NCI-H446 treated with DMSO at 0.1 percent for 48 hours (cell line): ENCODE measurements at places on chromosomes 3 and 15.

- no peak for DNase-seq
These were observed 35.8 kb upstream of the CHST2 start for GRCh38 chr3:143083781-143084180.

DNA sequence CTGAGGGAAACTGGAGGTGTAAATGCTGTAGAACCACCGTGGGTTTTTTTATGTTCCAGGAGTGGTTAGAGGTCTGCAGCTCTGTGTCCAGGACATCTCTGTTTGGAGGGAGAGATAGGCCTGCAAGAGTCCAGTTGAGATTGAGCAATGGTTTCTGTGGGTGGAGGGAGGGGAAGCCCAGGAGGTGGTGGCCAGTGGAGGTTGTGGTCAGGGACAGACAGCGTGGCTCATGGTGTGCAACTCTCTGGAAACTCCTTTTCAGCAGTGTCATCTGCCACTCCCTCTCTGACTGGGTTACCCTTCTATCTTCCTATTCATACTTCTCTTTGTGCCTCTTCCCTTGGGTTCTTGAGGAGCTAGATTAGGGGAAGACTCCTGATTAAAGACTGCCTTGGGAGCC lies 9.6 kb downstream of the XCR1 start:
- DNase-seq = no peak

- no peak for DNase-seq
These were observed 88.8 kb upstream of the TBL1XR1 start for GRCh38 chr3:177286034-177286433.

DNA sequence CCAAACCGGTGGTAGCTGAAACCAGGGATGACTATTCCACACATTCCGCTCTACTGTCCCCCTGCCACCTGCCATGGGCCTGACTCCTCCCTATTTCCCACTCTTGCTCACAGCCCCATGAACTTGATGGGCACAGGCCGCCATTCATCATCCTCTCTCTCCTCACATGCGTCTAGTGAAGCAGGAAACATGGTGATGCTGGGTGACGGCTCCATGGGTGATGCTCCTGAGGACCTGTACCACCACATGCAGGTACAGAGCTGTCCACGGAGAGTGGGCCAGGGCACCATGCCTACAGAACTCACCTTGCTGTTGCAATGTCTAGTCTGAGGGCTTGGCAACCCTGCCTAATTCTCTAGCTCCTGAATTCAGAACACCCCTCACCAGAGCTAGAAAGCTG lies 23.3 kb upstream of the MANF start:
- no peak for DNase-seq

- no peak for DNase-seq
These were observed 333.4 kb downstream of the THSD4 start for GRCh38 chr15:71448688-71449114.

- no peak for DNase-seq
These were observed 1.5 kb upstream of the OCA2 start for GRCh38 chr15:28100516-28101195.

GRCh38 chr15:38991126-38991525 lies 426.5 kb upstream of the RASGRP1 start:
- DNase-seq = peak; percentile 1

DNA sequence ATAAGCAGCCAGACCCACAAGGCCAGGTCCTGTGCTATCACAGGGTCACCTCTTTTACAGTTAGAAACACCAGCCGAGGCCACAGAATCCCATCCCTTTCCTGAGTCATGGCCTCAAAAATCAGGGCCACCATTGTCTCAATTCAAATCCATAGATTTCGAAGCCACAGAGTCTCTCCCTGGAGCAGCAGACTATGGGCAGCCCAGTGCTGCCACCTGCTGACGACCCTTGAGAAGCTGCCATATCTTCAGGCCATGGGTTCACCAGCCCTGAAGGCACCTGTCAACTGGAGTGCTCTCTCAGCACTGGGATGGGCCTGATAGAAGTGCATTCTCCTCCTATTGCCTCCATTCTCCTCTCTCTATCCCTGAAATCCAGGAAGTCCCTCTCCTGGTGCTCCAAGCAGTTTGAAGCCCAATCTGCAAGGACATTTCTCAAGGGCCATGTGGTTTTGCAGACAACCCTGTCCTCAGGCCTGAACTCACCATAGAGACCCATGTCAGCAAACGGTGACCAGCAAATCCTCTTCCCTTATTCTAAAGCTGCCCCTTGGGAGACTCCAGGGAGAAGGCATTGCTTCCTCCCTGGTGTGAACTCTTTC lies 39.6 kb downstream of the TGM4 start:
- DNase-seq = peak; percentile 5

DNA sequence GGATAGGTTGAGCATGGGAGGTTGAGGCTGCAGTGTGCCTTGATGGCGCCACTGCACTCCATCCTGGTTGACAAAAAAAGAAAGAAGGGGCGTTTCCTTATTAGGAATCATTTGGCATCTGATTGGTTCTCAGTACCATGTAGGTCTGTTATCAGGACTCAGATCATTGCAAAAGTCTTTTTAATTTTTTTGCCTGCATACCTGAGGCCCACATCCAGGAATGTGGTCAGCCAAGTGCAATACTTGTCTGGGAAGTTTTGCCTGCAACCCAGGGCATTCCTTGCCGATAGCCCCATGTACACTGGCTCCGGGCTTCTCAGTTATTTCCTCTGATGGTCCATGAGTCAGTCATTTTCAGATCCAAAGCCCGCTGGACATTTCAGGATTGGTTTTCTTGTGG lies 50.1 kb upstream of the CRTC3 start:
- no peak for DNase-seq

DNA sequence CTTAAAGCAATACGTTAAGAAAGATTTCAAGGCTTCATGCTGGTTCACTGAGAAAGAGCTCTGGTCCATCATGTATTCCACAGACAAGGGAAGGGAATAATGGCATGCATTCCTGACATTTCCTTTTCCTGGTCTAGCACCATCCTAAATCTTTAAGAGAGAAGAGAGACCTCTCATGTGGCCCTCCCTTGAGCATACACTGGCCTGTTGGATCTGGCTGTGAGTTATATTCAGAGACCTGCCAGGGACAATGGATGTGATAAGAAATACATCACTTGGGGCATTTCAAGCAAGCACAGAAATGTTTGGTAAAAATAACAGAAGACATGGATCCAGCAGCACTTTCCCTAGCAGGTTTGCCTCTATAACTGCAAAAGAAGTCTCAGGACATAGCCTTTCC lies 507.8 kb downstream of the NLGN1 start:
- no peak for DNase-seq

- DNase-seq = no peak
These were observed 24.7 kb downstream of the TUSC7 start for GRCh38 chr3:116734243-116734642.

- no peak for DNase-seq
These were observed 262.9 kb upstream of the SLITRK3 start for GRCh38 chr3:165459111-165459510.

GRCh38 chr3:100048248-100048647 lies 66.1 kb downstream of the FILIP1L start:
- DNase-seq = no peak

DNA sequence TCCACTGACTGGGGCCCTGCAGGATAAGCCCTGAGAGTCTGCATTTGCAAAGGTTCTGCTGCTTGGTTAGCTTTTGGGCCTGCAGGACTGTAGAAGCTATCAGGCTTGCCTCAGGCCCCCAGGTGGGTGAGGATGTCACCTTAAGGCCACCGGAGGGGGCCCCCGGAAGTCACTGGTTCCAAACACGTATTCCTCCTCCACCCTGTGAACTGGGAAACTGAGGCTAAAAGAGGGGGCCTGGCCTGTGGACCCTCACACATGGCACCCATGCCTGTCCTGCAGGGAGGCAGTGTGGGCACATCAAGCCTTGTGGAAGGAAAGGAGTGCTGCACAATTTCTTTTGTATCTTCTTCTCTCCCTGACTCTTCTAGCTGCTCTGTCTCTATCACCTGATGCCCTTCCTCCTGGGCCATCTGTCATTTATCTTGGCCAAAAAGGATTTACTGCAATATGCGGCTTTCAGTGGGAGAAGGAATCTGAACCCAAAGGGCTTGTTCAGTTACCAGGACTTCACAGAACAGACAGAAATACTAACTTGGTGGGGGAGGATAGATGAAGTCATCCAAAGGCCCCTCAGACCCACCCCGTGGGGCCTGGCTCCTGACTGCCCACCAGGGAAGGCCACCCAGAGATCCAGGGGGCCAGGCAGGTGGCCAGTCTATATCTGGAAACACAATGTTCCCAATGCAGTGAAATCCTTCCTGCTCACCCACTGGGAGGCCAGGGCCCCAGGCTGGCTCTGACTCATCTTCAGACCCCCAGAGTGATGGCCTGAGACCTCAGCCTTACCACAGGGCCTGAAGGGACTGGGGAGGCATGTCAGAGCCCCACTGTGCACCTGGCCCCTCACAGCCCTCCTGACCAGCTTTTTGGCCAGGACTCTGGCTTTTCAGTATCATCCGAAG lies 18.3 kb downstream of the UBAP1L start:
- no peak for DNase-seq

GRCh38 chr3:141343865-141344271 lies 24.4 kb upstream of the ZBTB38 start:
- no peak for DNase-seq

GRCh38 chr15:64580696-64581407 lies 120.5 kb downstream of the ZNF609 start:
- no peak for DNase-seq

DNA sequence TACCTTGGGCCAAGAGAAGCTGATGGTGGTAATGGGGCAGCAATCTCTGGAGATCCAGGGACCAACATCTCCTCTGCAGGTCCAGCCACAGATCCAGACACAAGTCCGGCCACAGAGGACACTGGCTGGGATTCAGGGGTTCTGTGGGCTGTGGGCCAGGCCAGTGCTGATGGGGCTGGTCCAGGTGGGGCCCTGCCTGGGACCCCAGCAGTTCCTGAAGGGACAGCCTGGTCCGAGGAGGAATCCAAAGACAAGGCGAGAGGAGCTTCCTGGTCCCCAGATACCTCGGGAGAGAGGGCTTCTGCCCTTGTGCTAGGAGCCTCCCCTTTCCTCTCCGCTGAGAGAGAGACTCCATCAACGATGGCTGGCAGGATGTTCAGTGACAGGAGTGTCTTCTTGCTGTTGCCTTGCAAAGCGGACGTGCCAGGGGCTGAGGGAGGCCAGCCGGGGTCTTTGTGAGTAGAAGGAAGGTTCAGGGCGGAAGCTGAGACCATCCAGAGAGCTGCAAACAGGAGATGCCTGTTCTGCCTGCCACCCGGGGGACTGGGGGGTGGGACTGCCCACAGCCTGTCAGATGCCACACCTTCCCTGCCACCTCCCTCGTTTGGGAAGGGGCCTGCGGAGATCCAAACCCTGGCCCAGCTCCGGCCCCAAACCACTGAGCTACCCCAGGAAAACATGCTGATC lies 24.5 kb upstream of the GOLGA6C start:
- no peak for DNase-seq

GRCh38 chr3:45509038-45509767 lies 85.3 kb upstream of the LIMD1 start:
- DNase-seq = peak; percentile 96
